ENCODE measurements at places on chromosomes 5 and 9.
A peak's percentile ranks its signal among the peaks of the same experiment; 100 is the strongest.

- peak; percentile 71 for DNase-seq
Observed at GRCh38 chr9:27572918-27573633, at the start of gene C9orf72. TSS of gene C9orf72 (minus strand) at chr9:27573481. CDS start at chr9:27567120, 6,361 bp downstream.

- no peak for DNase-seq
Observed at GRCh38 chr5:166166071-166166470, 2125.4 kb upstream of the WWC1 start.

GRCh38 chr5:31738199-31738598, 99.3 kb downstream of the PDZD2 start:
- no peak for DNase-seq

- DNase-seq, result no peak
Observed at GRCh38 chr5:23318166-23318565, 189.2 kb upstream of the PRDM9 start.

GRCh38 chr5:170355601-170356098, 33.5 kb downstream of the KCNMB1 start:
- no peak for DNase-seq

GRCh38 chr5:132455614-132456115, 34.9 kb downstream of the IRF1 start:
- DNase-seq, result no peak

DNA sequence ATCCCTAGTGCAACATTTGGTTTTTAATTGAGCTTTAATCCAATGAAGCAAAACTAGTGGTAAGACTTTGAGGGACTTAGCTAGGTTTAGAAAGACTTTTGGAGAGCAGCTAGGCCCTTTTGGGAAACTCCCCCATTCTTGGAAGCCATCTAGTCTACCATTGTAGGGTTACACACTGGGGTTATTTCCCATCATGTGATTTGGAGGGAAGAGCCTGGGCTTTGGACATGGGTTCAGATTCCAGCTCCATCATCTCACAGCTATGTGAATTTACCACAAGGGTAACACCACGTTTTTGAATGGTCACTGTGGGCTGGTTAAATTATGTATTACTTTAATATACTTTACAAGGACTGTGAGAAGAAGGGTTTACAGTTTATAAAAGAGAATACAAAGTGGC, 18.3 kb upstream of the TNFSF15 start:
- peak; percentile 63 for DNase-seq

- no peak for DNase-seq
Observed at GRCh38 chr9:5265939-5266338, 34.7 kb downstream of the INSL4 start.
